Left ventricle myocardium superior (tissue), 1 donor: ENCODE measurements at places on chromosomes 13 and 19. TPM values are rescaled to one million over a fixed set of nuclear protein-coding genes. Genes with fewer than 3 reads are reported as not detected.
A peak's percentile ranks its signal among the peaks of the same experiment; 100 is the strongest.

DNA sequence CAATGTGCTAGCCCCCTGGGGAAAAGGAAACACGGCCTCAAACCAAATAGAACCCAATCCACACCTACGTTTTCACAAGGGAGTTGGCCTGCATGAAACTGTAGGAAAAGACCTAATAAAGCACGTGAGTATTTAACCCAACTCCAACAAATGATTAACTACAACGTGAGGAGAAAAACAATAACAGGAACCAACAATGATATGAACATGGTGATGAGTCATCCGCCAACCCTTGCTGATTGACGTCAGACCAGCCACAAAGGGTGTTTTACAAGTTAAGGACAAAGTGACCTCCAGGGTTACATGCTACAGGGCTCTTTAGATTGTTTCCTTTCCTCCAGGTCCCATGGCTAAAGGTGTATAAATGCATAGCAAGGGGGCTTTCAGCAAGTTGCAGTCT is 460.5 kb downstream of the COG6 start:
- no peak for DNase-seq

ZNF536 gene
- 6.4 TPM for total RNA-seq

CPAMD8 gene
- 12.5 TPM for total RNA-seq

GRCh38 chr13:33524086-33524485 is 238.5 kb upstream of the STARD13 start:
- DNase-seq: no peak

HCN2 gene
- total RNA-seq: 14.3 TPM

DNA sequence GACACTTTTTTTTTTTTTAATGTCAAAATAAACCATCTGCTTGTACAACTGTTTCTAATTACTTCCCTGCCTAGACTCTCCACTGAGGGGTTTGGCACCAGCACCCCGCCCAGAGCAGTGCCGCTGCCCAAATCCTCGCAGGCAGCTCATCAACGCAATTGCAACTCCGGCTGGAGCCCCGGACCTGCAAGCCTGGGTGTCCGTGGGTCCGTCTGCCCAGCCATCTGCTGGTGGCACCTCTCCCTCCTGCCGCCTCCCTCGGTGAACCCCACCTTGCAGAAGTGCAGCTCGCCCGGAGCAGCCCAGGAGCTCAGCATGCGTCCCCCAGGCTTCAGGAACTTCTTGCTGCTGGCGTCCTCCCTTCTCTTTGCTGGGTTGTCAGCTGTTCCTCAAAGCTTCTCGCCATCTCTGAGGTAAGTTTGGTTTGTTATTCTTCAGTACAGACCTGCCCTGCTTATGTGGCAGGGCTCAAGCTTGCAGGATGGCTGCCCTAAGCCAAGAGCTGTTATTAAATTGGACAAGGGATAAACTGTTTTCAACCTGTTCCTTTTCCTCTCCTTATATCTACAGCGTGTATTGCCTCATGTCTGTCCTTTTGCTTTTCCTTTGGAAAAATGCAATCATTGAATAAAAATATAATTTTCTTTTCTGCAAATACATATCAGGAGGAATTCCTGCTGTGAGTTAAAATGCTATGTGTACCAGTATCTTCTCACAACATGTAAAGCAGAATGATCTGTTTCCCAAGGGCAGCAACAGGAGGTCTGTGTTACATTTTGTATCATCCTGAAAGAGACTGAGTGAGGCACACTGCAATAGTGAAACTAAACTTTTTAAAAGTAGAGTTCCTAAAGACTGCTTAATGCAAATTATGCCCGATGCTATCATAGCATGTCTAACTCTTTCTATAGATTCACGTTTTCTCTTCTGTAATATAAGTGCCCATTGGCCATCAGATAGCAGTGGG is at the start of gene ITGBL1:
Gene ITGBL1 (plus strand): TSS at position 157 of the 967 bp plus-strand sequence. CDS start 159 bp downstream, at position 316.
- peak; percentile 63 for DNase-seq

DNA sequence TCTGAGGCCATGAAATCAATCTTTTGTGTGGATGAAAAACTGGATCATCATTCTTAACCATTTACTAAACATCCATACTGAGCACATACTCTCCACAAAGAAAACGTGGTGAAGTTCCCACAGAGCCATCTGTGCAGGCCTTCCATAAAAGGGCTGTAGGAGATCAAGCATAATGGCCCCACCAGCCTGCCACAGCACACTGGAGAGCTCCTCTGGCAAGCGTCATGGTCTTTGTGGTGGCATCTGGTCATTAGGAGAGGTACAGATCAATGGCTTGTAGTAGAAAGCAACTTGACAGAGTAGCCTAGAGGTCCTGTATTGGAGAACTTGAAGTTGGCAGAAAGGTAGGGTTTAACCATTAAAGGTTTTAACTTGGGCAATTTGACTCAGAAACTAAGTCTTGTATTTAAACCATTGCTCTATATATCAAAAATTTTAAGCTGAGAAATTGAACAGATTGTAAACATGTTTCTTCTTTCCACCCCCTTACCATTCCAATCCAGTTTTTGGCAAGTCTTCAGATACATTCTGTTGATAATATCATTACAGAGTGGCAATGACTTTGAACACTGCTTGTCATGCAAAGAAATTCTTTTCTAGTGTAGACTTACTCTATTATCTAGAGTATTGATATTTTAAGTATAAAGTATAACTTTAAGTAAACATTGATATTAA is 128.3 kb downstream of the LMO7 start:
- peak; percentile 27 for DNase-seq

GRCh38 chr13:77113496-77113895 is 86.5 kb upstream of the FBXL3 start:
- DNase-seq: no peak
